ENCODE measurements at places on chromosomes 6 and 20. TPM values are rescaled to one million over a fixed set of nuclear protein-coding genes. Genes with fewer than 3 reads are reported as not detected.
A peak's percentile ranks its signal among the peaks of the same experiment; 100 is the strongest.

DNA sequence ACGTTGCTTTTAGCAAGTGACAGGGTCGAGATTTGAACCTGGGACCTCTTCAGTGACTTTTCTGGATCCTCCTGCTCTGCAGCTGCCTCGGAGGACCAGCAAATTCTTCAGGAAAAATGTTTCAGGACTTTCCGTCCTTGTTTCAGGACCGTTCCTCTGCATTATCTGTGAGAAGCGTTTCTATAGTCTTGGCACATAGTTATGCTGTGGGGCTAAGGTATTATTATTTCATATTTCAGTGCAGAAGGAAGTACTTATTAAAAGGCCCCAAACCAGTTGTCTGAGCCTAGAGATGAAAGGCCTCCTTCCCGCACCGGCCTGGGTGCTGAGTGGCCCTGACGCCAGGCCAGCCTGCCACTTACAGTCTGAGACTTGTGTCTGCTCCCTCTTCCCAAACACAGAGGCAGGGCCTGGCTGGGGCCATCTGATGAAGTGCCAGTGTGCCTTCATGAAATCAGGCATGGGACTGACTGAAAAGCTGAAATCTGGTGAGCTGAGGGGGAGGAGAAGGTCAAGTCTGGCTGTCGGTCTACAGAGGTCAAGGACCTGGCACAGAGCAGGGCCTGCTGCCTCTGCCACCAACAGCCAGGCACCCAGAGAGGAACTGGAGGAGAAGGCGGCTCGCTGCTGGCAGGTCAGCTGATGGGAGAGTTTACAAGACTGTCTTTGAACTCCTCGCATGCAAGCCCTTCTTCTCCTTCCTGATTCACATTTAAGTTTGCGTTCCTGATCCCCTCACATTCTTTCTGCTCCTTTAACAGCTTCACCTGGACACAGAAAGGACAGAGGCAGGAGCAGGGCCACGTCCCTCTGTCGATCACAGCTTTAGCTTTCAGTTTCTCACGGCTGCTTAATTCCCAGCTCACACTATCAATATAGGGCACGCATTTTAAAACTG is 8.9 kb upstream of the QKI start:
- no peak overlapping the region for H3K27ac ChIP-seq
- H3K27me3 ChIP-seq, result no peaks in the 10 kb centered on the region
- no peak overlapping the region for H3K4me3 ChIP-seq
- no peaks in the 10 kb centered on the region for H3K4me1 ChIP-seq
- DNase-seq, result no peak

DNA sequence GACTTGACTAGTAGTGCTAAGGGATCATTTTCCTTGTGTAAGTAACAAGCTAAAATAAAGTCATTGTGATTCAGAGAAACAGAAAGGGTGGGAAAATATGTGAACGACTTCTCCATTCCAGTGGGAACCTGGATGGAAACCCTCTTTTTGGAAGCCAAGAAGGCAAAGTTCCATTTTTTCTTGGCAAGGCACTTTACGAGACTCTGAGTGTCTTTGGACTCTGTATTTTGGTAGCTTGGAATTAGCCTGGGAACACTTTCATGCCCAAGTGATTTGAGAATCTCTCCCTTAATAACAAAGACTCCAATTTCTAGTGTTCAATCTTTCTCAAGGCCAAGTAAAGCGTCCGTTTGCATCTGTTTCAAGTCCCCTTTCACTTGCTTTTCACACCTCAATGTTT is 100.5 kb upstream of the SASH1 start:
- peaks cover 22% of the 10 kb centered on the region for H3K4me1 ChIP-seq
- H3K36me3 ChIP-seq, result no peaks in the 10 kb centered on the region
- no peaks in the 10 kb centered on the region for H3K27me3 ChIP-seq
- DNase-seq, result no peak
- H3K4me3 ChIP-seq, result no peak overlapping the region

GRCh38 chr6:54959820-54960219 is 113.2 kb downstream of the FAM83B start:
- H3K4me3 ChIP-seq, result no peak overlapping the region
- DNase-seq, result no peak
- no peaks in the 10 kb centered on the region for H3K36me3 ChIP-seq
- no peaks in the 10 kb centered on the region for H3K27me3 ChIP-seq

DNA sequence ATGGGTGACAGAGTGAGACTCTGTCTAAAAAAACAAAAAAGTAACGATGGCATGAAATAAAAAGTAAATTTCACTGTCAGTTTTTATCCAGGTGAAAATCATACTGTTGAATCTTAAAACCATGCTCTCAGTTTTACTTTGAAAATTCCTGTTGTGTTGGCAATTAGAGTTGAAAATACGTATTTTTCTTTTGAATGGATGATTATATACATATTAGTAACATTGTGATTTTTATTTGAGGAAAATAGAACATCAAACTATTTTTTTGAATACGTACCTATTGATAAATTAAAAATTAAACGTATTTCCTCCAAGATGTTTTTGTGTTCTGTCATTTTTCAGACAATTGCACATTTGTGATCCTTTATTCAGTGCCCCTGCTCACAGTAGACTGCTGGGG is 14.7 kb downstream of the CEP43 start:
- H3K4me3 ChIP-seq, result no peak overlapping the region
- no peaks in the 10 kb centered on the region for H3K27me3 ChIP-seq
- DNase-seq, result no peak
- H3K36me3 ChIP-seq, result peaks cover 61% of the 10 kb centered on the region

GRCh38 chr20:35768731-35769664 is 2.8 kb upstream of the PHF20 start:
- peak; percentile 99 for DNase-seq
- H3K27ac ChIP-seq, result peak overlapping the region; percentile 69
- H3K4me1 ChIP-seq, result peaks cover 37% of the 10 kb centered on the region
- H3K27me3 ChIP-seq, result no peaks in the 10 kb centered on the region
- H3K36me3 ChIP-seq, result peaks cover 3% of the 10 kb centered on the region

DNA sequence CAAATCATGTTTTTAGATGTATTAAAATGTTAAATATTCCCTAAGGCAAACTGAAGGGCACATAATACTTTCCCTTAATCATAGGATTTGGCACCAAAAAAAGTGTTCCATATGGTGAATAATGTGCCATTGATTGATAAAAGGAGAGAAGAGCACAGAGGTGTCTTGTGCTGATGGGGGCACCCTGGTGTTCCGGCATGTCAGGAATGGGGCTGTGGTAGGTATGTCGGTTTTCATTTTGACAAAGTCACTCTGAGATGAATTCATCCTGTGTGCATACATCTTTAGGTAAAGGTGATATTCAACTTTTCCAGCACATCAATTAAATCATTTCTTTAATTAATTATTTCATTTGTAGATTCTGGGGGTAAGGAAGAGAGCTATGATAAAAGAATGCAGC is 36.8 kb downstream of the CENPW start:
- no peaks in the 10 kb centered on the region for H3K27me3 ChIP-seq
- no peak for DNase-seq
- H3K4me3 ChIP-seq, result no peak overlapping the region
- H3K4me1 ChIP-seq, result no peaks in the 10 kb centered on the region
- H3K36me3 ChIP-seq, result no peaks in the 10 kb centered on the region
- H3K27ac ChIP-seq, result no peak overlapping the region

DNA sequence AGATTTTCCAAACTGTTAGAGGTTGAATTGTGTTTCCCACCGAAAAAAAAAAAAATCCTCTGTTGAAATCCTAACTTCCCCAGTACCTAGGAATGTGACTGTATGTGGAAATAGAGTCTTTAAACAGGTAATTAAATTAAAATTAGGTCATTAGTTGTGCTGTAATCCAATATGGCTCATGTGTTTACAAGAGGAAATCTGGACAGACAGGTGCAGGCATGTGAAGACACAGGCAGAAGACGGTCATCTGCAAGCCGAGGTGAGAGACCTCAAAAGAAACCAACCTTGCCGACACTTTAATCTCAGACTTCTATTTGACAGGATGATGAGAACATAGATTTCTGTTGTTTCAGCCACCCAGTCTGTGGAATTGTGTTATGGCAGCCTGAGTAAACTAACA is 28.6 kb upstream of the EZR start:
- H3K4me1 ChIP-seq, result peaks cover 15% of the 10 kb centered on the region
- H3K4me3 ChIP-seq, result no peak overlapping the region
- peak; percentile 31 for DNase-seq
- H3K27ac ChIP-seq, result no peak overlapping the region
- H3K27me3 ChIP-seq, result no peaks in the 10 kb centered on the region

GRCh38 chr6:126919947-126920346 is 198.5 kb upstream of the RSPO3 start:
- peaks cover 40% of the 10 kb centered on the region for H3K27me3 ChIP-seq
- peak; percentile 6 for DNase-seq
- H3K36me3 ChIP-seq, result no peaks in the 10 kb centered on the region
- H3K27ac ChIP-seq, result no peak overlapping the region
- no peaks in the 10 kb centered on the region for H3K4me1 ChIP-seq

GRCh38 chr6:163733061-163733460 is 318.5 kb downstream of the QKI start:
- peaks cover 5% of the 10 kb centered on the region for H3K36me3 ChIP-seq
- no peaks in the 10 kb centered on the region for H3K4me1 ChIP-seq
- no peaks in the 10 kb centered on the region for H3K27me3 ChIP-seq
- H3K27ac ChIP-seq, result no peak overlapping the region

- no peak for DNase-seq
- peaks cover 13% of the 10 kb centered on the region for H3K36me3 ChIP-seq
- H3K4me3 ChIP-seq, result no peak overlapping the region
- no peak overlapping the region for H3K27ac ChIP-seq
These were observed 23.6 kb downstream of the CEP57L1 start for GRCh38 chr6:109118871-109119354.

DNA sequence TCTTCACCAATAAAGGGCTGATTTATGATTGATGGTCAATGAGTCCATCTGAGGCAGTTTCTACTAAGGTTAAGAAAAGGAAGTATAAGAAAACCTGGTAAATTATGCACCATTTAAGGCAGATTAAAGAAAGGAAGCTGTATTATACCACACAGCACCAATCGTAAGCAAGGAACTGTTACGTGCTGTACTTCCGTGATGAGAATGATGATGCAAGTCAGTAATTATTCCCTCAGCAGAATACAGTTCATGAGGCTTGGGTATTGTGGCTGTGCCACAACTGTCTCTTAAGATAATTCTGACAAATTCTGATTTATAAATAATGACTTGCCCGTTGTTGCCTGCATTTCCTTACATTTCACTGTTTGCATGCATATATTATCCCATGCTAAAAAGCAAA is 699.0 kb downstream of the HDGFL1 start:
- H3K27ac ChIP-seq, result peak overlapping the region; percentile 69
- no peak for DNase-seq
- H3K36me3 ChIP-seq, result no peaks in the 10 kb centered on the region
- H3K4me1 ChIP-seq, result peaks cover 10% of the 10 kb centered on the region

DNA sequence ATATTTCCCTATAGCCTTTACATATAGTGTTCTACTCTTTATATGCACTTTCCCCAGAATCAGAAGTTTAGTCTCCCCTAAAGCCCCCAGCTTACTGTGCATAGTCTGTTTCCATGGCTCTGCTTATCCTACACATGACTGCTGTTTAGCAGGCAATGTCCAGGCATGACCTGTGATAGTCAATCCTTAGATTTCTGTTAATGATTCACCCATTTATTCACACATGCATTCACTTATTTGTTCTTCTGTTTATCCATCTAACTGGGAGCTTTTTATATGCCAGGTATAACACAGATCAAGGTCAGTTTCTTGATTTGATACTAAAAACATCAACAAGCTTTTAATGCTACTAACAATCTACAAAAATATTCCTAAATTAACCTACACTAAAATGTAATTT is 300.8 kb downstream of the PHF3 start:
- no peak for DNase-seq
- no peak overlapping the region for H3K27ac ChIP-seq
- H3K4me3 ChIP-seq, result no peak overlapping the region
- no peaks in the 10 kb centered on the region for H3K27me3 ChIP-seq
- H3K36me3 ChIP-seq, result no peaks in the 10 kb centered on the region
- H3K4me1 ChIP-seq, result no peaks in the 10 kb centered on the region

DNA sequence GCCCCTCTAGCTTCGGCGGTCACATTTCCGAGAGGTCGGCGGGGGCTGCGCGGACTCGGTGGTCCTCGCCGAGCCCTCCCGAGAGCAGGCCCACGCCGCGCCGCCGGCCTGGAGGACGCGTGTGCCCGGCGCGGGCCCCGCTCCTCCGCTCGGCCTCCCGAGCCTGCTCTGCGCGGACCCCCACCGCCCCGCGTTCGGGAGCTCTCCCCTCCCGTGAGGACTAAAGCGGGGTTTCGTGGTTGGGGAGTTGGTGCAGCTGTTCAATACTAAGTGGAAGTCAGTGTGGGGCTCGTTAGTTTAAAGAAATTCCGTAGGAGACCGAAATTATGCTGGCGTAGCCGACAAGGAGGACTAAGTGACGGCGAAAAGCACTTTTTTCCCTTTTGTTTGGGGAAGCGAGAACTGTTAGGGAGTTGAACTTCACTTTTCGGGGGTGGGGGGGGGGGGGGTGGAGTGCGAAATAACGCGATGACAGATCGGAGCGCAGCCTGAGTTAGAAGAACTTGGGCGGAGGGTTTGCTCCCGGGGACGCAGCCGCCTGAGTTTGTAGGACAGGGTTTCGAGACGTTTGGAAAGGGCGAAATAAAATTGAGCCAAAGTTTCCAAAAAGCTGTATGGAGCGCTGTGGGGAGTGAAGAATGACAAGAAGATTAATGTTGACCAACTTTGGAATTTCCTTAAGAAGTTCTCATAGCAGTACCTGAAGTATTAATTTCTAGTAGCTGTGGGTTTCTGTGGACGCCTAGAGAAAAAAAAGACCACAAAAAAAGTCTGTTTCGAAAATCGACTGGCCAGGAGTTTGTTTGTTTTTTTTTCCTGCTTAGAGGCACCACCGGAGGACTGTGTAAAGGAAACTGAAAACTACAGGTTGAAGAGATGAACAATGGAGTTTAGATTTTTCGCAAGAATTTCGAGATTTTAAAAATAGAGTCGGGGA is 1.4 kb downstream of the QKI start:
- peak; percentile 61 for DNase-seq
- H3K27me3 ChIP-seq, result no peaks in the 10 kb centered on the region
- peaks cover 13% of the 10 kb centered on the region for H3K36me3 ChIP-seq

- no peak for DNase-seq
- no peaks in the 10 kb centered on the region for H3K4me1 ChIP-seq
- H3K27ac ChIP-seq, result no peak overlapping the region
- no peaks in the 10 kb centered on the region for H3K36me3 ChIP-seq
- H3K4me3 ChIP-seq, result no peak overlapping the region
These were observed 2.1 kb downstream of the WFDC8 start for GRCh38 chr20:45576995-45577394.

GRCh38 chr6:57180596-57180995 is 8.5 kb downstream of the BAG2 start:
- no peak overlapping the region for H3K27ac ChIP-seq
- peaks cover 43% of the 10 kb centered on the region for H3K36me3 ChIP-seq
- no peak for DNase-seq
- no peak overlapping the region for H3K4me3 ChIP-seq
- peaks cover 4% of the 10 kb centered on the region for H3K4me1 ChIP-seq

Gene FAM83B
- 25.4 TPM for total RNA-seq

Gene SPATA25
- total RNA-seq, result 0.72 TPM

Gene CYP39A1
- 7.2 TPM for total RNA-seq

Gene CLPSL2
- not detected for total RNA-seq

Gene TOX2
- total RNA-seq, result 2.4 TPM

Gene EYA2
- not detected for total RNA-seq

Gene SALL4
- 0.61 TPM for total RNA-seq

All from MCF 10A (cell line).